ENCODE measurements at places on chromosomes 7 and 10.

- DNase-seq: no peak
Observed at GRCh38 chr10:98832196-98832595, 385.5 kb upstream of the HPS1 start.

GRCh38 chr10:105358911-105359310 is 717.8 kb downstream of the SORCS3 start:
- DNase-seq: no peak

DNA sequence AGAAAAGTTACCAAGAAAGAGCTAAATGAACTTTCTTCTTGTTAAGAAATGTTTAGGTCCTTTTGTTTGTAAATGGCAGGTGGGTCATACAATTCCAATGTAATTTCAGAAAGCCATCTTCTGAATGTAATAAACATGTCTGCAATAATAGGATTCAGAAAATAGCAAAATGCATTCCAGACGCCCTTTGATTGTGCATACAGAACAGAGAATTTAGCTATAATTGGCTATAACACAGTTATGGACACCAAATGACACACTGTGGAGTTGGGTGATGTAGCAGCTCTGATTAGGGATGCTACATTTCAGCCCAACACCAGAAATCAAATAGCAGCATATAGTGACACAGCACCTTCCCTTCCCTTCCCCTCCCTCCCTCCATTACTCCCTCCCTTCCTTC is 240.8 kb downstream of the SNX10 start:
- DNase-seq: no peak

GRCh38 chr7:28411876-28412662 is at the start of gene CREB5:
TSS of gene CREB5 (plus strand) at chr7:28412518. CDS start at chr7:28412915, 397 bp downstream.
- no peak for DNase-seq

- DNase-seq: no peak
Observed at GRCh38 chr7:81926-82756, 110.2 kb upstream of the FAM20C start.

GRCh38 chr10:90162271-90162853 is 461.0 kb downstream of the KIF20B start:
- DNase-seq: no peak

DNA sequence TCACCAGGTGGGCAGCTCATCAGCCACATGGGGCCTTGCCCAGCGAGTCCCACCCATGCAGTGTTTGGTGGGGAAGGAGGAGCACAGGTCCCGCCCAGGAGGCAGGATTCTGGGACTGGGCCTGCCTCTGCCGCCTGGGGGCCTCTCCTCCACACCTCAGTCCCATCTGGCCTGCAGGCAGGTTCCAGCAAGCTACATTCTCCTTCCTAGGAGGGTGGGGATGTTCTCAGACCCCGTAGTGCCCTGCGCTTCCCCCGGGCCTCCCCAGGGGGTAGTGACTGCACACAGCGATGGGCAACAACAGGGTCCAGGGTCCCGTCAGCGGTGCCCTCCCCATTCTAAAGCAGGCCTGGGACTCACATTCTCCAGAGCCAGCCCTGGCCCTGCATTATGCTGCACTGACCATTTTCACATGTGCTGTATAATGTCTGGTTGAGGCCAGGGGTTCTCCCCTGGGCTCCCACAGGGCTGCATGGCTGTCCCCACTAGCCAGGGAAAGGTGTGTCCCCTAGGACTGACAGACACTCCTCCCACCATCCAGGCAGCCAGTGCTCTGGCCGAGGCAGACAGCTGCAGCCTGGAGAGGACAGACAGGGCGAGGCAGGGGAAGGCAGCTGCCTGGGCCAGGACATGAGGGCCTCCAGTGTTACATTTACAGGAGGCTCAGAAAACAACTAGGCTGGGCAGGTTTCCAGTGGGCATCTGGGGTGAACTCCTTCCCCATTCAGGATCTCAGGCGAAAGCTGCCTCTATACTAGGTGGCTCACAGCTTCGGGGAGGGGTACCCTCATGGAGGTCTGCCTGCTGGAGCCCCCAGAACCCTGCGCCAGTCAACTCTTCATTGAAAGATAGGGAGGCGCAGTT is 9.3 kb downstream of the RASGEF1A start:
- no peak for DNase-seq

GRCh38 chr10:70834021-70834420 is 18.3 kb downstream of the SGPL1 start:
- DNase-seq: no peak

GRCh38 chr10:62633976-62634375 is 170.5 kb upstream of the ADO start:
- no peak for DNase-seq

- no peak for DNase-seq
Observed at GRCh38 chr7:47327346-47327697, 254.6 kb downstream of the TNS3 start.

- no peak for DNase-seq
Observed at GRCh38 chr10:46250481-46250880, 36.3 kb upstream of the ANTXRL start.

DNA sequence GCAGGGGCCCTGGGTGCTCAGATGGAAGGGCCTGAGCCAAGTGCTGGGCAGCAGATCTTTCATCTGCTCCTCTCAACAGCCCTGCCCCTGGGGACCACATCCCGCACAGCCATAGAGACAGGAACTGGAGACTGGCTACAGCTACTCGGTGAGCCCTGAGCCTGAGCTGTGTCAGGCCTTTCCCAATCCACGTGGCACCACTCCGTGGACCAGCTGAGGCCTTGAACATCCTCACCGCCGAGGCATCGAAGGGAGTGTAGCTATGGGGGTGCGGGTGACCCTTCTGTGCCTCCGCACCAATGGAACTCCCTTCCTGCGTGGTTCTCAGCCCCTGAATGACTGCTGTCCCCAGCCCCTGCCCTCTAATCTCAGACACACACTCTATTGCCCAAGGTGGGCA is 362.7 kb upstream of the SHH start:
- DNase-seq: no peak

GRCh38 chr10:28054228-28054860 is 55.5 kb upstream of the ODAD2 start:
- DNase-seq: no peak
